ENCODE measurements at places on chromosomes 1 and 21. TPM values are rescaled to one million over a fixed set of nuclear protein-coding genes. Genes with fewer than 3 reads are reported as not detected.

CDKN2C gene
- total RNA-seq, result 9.2 TPM

LIN28A gene
- not detected for total RNA-seq

RYR2 gene
- total RNA-seq, result 0.03 TPM

DNA sequence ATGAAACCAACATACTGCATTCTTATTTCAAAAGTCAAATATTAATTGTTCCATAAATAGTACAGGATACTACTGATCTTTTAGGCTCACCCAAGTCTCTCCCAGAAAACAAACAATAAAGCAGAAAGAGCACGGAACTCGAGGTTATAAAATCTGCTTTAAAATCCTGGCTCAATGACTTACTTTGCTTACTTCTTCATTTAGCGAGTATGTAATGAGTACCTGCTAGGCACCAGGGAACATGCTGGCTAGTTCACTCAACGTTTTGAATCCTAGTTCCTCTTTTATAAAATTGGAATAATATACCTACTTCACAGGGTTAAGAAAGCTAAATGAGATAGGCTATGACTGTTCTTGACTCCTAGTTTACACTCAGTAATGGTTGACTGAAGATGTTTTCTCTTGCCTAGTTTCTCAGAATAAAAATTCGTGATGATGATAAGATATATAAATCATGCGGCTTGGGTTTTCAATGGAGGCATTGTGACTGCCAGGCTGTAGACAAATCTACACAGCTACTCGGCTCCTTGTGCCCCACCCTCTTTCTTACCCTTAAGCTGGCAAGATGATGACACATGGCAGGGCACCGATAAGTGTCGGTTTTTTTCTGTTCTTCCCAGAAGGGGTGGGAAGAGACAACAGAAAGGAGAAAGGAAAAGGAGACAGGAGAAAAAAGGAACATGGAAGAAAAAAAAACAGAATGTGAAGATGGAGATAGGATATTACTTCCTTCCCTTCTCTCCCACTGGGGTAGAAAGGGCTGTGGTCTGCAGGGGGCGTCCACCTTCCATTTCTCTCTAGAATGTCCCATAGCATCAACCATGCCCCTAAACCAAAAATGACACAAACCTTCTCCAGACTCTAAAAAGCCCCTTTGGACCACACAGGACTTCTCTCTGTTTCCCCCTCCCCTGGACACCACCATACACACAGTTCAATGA is 507.1 kb downstream of the SMYD3 start:
- DNase-seq, result no peak

GRCh38 chr1:35452106-35452774 is 105.0 kb downstream of the KIAA0319L start:
- DNase-seq, result no peak

DNA sequence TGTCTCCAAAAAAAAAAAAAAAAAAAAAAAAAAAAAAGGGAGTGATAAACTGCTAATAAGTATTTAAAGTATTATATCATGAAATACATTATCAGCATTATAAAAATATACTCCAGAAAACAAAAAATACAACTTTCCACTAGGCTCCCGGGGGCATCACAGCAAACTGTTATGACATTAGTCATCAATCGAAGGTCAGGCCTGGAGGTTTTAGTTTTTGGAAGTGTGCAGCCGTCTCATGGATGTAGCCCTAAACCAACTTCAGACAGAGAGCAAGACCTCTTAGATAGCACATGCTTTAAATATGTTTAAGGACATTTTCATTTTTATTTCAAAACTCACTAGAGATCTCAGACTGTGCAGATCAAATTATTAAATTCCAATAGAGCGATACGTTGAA is 106.3 kb downstream of the RERE start:
- DNase-seq, result no peak

- DNase-seq, result no peak
Measured at GRCh38 chr1:47024141-47024801, 802 bp downstream of the CYP4X1 start.

DNA sequence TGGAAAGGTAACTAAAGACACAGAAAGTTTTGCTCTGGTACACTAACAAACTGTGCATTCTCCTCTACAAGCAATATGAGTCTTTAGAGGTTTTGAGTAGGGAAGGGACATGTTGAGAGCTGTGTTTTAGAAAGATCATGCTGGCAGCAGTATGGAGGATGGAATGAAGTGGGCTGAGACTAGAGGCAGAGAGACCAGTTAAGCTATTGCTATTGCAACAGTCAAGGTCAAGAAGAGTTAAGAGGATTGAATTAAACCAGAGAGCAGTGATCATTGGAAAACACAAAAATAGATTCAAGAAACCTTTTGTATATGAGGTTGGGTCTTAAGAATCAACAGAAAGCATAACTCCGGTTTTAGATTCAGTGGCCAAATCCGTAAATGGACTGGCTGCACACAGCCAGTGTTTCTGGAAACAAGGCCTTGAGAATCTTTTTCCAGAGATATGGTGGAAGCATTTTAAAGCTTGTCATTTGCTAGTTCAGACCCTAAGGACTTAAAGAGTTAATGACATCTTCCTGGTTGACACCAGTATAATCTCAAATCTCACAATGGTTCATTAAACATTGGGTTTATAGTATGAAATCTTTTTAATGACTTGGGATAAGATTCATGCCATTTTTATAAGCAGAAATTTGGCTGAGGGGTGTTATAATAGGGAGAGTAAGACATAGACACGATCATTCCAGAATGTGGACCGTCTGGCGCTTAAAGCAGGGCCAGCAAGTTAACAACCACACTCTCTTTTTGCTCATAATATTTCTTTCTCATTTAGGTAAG is 177.9 kb downstream of the NR5A2 start:
- DNase-seq, result no peak

GRCh38 chr1:89516055-89516454 is 8.6 kb upstream of the LRRC8B start:
- DNase-seq, result no peak

GRCh38 chr1:13830170-13830569 is 130.2 kb downstream of the PRDM2 start:
- peak; percentile 60 for DNase-seq

Data from osteocyte (in vitro differentiated cells).